Gastrocnemius medialis (tissue), 4 donors: ENCODE measurements at places on chromosomes 4 and X. TPM values are rescaled to one million over a fixed set of nuclear protein-coding genes. Genes with fewer than 3 reads are reported as not detected.

PABPC4L gene
- total RNA-seq, result not detected

MAGEC2 gene
- not detected for total RNA-seq

RBMXL3 gene
- total RNA-seq, result not detected

MAGEB2 gene
- total RNA-seq, result not detected

SPATA18 gene
- 2.6 TPM for total RNA-seq

ENPEP gene
- 4.2 TPM for total RNA-seq

AFP gene
- not detected for total RNA-seq

PABPC5 gene
- 0.34 TPM for total RNA-seq

EGF gene
- total RNA-seq, result 20.1 TPM

ATOH1 gene
- not detected for total RNA-seq

GPC3 gene
- total RNA-seq, result 5.8 TPM

ELOVL6 gene
- 0.10 TPM for total RNA-seq

CNKSR2 gene
- total RNA-seq, result 8.7 TPM

C4orf51 gene
- total RNA-seq, result not detected

HPSE gene
- total RNA-seq, result 0.24 TPM

RBMX2 gene
- 9.2 TPM for total RNA-seq

GPM6B gene
- 3.5 TPM for total RNA-seq

CFI gene
- 3.4 TPM for total RNA-seq

SPANXA2 gene
- not detected for total RNA-seq

FGF5 gene
- total RNA-seq, result not detected

SYNPO2 gene
- 1,203 TPM for total RNA-seq

HGFAC gene
- total RNA-seq, result 0.68 TPM

GLRA3 gene
- total RNA-seq, result not detected

HSD17B13 gene
- 0.16 TPM for total RNA-seq

LEF1 gene
- not detected for total RNA-seq

ZDHHC15 gene
- total RNA-seq, result 0.39 TPM

AASDH gene
- total RNA-seq, result 2.6 TPM

SSX2 gene
- not detected for total RNA-seq

SSX4B gene
- not detected for total RNA-seq

RELL1 gene
- total RNA-seq, result 36.3 TPM

RXFP1 gene
- total RNA-seq, result not detected

CXCL6 gene
- not detected for total RNA-seq

SYTL5 gene
- total RNA-seq, result not detected
